Aorta (tissue), 5 donors: ENCODE measurements at places on chromosomes 5 and 9. TPM values are rescaled to one million over a fixed set of nuclear protein-coding genes. Genes with fewer than 3 reads are reported as not detected.

The BTNL9 gene
- 16.8 TPM for total RNA-seq

DNA sequence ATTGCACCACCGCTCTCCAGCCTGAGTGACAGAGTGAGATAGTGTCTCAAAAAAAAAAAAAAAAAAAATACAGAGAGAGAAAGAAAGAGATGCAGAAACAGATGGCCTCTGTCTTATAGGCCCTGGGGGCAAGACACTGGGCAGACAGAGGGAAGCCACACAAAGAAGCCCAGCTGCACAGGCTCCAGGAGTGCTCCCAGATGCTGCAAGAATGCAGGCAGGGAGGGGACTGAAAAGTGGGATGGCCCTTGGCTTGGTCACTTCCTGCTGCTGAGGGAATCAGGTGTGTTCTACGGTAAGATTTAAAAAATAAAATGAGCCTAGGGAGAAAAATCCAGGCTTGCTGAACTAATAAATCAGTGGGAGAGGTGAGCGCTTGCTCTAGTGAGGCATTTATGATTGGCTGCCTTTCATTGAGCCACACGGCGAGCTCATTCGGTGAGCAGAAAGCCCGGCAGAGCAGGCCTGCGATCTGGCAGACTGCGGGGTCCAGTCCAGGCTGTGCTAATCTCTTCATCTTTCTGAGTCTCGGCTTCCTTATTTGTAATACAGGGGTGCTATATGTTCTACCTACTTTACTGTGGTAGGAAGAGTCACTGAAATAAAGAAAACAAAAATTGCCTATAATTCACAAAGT is 80.6 kb downstream of the RAD23B start:
- no peak for DNase-seq

- DNase-seq = no peak
Measured at GRCh38 chr5:58201922-58202648, 257.8 kb downstream of the PLK2 start.

The TLX3 gene
- not detected for total RNA-seq

DNA sequence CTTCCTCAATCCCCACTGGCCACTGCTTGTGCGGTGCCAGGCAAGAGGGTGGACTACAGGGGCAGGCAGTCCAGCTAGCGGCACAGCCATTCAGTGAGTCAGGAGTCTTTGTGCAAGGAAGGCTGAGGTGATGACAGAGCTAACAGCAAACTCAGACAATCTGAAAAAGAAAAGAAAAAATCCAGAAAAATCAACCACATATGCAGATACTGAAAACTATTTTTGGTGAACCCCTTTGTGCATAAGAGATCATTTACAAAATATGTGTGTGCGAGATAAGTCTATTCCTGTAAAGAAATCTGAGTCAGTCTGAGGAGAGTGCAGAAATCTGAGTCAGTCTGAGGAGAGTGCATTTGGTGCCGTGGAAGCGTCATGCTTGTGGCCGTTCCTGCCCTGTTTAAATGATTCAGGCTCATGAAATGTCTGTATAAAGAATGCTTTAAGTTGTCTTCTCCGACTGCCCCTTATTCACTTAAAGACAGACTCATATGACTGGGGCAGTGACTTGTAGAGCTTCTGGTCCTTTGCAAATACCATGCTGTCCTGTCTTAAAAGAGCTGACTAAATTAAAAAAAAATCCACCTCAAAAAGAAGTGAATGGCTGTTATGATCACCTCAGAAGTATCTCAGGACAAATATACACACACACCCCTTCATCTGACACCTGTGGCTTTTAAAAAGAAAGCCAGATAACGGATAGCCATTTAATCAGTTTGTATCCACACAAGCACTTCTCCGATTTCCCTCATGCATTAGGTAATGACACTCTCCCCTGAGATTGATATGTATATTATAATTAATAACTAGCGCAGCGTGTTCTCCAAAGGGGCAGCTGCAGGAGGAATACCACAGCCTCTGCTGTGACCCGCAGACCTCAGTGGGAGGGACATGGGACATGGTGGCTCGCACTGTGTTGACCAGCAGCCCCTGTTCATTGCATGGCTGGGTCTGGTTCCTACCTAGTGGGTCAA is 47.3 kb downstream of the TRIO start:
- peak; percentile 88 for DNase-seq

The LCN9 gene
- total RNA-seq = not detected

DNA sequence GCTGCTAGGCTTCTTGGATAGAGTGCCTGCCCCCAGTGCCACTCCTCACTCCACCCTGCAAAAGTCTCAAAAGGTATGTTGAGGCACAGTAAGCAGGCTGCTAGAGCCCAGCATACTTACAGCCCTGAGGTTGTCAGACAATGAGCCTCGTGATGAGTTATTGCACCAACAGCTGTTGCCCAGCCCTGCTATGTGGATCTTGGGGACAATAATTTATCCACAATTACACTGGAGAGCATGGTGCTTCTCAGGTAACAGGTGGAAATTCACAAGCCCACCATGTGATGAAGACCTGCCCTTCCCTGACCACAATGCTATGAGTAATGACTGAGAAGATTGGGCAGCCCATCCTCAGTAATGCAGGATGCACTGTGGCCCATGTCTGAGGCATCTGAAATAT is 36.5 kb downstream of the KCNIP1 start:
- no peak for DNase-seq

The SLC46A2 gene
- total RNA-seq = 0.18 TPM

The C9orf50 gene
- 0.62 TPM for total RNA-seq

The PHF24 gene
- 0.88 TPM for total RNA-seq

DNA sequence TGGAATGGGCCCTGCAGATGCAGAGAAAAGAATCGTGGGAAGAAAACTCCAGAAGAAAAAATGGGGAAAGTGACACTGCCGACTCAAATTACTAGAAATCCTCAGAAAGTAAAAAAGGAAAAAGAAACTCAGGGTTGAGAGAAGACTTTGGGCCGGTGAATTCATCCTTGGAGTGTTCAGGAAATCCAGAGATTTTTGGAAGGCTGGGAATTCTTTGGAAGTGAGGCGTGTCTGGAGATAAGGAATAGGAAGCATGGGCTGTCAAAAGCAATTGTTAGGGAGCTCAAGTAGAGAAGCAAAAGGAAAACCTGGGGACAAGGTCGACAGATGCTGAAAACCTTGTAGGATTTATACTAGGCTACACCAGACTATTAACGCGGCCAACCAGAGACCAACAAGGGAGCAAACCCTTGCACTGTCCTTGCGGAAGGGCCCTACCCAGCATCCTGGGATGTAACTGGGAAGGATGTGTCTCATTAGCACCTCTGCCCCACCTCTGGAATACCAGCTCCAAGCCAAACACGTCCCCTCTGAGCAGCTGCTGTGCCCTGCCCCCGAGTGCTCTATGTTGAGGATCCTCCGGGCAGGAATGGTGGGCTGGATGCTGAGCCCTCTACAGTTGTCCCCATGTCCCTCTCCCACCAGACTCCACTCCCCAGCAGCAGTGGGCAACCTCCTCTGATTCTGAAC is 11.6 kb downstream of the DAB2IP start:
- no peak for DNase-seq

The INSL6 gene
- total RNA-seq = not detected

- DNase-seq = no peak
Measured at GRCh38 chr9:122106576-122106975, 13.5 kb upstream of the TTLL11 start.

GRCh38 chr5:168802337-168802736 is 223.2 kb upstream of the PANK3 start:
- DNase-seq = no peak

GRCh38 chr9:114348261-114348905 is 18.7 kb downstream of the ORM2 start:
- no peak for DNase-seq

DNA sequence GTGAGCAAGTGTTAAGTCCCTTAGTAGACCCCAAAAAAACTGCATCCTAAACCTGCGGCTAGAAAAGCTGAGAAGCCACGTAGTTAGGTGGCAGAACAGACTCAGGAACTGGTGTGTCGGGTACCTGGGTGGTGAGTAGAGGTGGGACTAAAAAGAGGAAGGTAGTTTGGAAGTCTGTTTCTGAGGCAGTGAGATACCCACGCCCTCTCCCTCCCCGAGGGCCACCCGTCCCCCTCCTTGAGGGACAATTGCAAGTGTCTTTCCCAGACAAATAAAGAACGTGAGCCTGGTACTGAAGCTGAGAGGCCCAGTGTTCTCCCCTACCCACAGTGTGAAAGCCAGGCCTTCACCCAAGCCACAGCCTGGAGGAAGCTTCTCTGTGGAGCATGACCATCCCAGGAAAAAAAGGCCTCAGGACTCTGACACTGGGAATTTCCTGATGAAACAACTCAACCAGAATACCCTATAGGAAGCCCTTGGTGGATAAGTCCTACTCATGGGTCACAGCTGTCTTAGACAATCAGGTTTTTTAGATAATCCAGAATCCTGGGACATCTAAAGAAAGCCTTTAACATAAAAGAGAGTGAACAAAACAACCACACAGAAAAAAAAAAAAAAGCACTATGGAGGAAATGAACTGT is 7.0 kb upstream of the CD74 start:
- peak; percentile 21 for DNase-seq

- DNase-seq = no peak
Measured at GRCh38 chr5:139150367-139150999, 47.7 kb downstream of the SIL1 start.

The MRPL41 gene
- 43.7 TPM for total RNA-seq

- DNase-seq = no peak
Measured at GRCh38 chr5:172529896-172530295, 75.6 kb upstream of the SH3PXD2B start.

- no peak for DNase-seq
Measured at GRCh38 chr5:174056064-174056847, 10.8 kb downstream of the NSG2 start.

GRCh38 chr9:34197756-34198711 is 19.2 kb downstream of the UBAP1 start:
- DNase-seq = no peak

The DAB2 gene
- 119 TPM for total RNA-seq

The UBQLN1 gene
- total RNA-seq = 93.1 TPM

GRCh38 chr9:137013571-137013940 is 14.5 kb downstream of the ABCA2 start:
- DNase-seq = no peak

DNA sequence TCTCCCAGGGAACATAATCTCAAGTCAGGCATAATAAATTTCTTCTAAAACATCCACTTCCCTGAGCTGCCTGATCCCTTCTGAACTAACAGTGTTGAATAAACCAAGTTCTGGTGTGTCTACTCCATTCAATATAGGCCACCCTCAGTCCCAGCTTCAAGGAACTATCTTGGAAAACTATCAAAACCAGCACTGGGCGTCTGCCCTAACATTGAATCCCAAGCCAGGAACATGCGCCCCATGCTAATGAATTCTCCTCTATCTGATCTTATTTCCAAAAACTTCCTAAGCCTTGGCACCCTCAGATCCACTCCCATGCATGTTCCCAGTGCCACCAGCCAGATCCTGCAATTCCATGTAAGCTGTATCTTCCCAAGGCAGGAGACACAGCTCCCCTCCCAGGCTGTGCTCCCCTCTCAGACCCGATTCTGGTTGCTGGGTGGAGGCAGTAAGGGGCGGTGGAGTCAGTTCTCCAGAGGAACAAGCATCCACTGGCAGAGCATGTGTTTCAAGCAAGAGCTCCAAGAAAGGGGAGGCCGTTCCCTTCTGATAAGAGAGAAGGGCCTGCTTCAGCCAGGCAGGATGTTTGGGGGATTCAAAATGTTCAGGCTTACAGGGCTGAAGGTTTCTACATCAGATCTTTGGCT is 13.1 kb upstream of the FOXI1 start:
- no peak for DNase-seq

DNA sequence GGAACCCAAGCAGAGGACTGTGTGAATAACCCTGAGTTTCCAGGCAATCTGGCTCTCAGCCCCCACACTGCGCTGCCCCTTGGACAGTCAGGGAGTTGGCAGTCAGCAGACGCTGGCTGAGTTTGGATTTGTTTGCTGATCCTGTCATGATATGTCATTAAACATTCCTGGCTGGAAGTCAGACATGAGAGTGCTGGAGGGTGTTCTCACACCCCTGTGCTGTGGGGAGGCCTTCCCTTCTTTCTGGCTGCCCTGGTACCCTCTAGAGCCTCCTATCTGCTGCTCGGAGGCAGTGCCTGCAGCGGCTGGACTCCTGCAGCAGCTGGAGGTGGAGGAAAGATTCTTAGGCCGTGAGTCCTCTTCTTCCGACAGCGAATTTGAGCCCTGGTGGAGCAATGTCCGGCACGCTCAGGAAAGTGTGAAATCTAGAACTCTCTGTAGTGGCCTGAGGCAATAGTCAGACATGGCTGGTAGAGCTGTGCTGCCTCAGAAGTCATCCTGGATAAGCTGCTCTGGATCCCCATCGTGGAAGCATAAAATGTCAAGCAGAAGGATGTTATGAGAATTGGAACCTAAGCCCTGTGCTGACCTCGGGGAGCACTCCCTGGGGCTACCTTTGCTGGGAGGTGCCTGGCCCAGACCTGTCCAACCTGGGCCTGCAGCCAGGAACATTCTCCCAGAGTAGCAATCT is 72.0 kb downstream of the PDE8B start:
- no peak for DNase-seq

The C5 gene
- 11.4 TPM for total RNA-seq

The F2RL1 gene
- total RNA-seq = 0.88 TPM

GRCh38 chr5:146632620-146633322 is 116.8 kb upstream of the GPR151 start:
- no peak for DNase-seq

DNA sequence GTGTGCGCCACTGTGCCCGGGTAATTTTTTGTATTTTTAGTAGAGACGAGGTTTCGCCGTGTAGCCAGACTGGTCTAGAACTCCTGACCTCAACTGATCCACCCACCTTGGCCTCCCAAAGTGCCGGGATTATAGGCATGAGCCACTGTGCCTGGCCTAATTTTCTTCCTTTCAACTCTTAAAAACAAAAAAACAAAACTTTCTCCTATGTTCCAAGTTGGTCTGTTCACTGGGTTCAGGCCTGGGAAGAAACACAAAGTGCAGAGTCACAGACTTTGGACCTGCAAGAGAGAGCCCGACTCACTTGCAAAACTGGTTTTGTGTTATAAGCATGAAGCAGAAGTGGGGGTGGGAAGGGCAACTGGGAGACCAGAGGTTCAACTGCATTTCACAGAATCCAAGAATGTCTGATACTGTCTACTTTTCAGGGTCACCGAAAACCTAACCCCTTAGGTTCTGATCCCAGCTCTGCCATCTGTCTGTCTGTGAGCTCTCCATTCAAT is 5.2 kb upstream of the HDHD3 start:
- DNase-seq = no peak

DNA sequence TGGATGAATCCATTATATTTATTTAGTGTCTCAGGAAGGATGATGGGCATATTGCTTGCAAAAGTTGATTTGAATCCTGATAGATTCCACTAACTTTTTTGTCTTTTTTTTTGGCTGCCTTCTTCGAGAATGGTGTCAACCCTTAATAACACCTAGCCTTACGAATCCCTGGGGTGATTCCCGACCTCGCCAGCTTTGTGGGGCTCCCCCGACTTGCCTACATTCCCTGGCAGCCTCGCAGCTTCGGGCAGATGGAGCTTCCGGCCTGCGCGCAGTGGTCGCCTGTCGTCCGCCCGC is 366 bp upstream of the DOCK8 start:
- DNase-seq = no peak
